ENCODE measurements at places on chromosomes 4 and X. TPM values are rescaled to one million over a fixed set of nuclear protein-coding genes. Genes with fewer than 3 reads are reported as not detected.

Gene PPP4R3C
- not detected for total RNA-seq

Gene PCYT1B
- total RNA-seq, result under 0.01 TPM

Gene LDB2
- 92.8 TPM for total RNA-seq

Gene SAT1
- total RNA-seq, result 55.9 TPM

Gene PABPC1L2B
- not detected for total RNA-seq

Gene P2RY8
- not detected for total RNA-seq

Gene TMEM156
- total RNA-seq, result 0.54 TPM

Gene CPEB2
- total RNA-seq, result 10.6 TPM

Gene UGDH
- 257 TPM for total RNA-seq

Gene SMC1A
- total RNA-seq, result 43.0 TPM

Gene AFP
- 1.3 TPM for total RNA-seq

Gene UGT2B17
- total RNA-seq, result not detected

Gene CFI
- 0.28 TPM for total RNA-seq

Gene NR0B1
- total RNA-seq, result not detected

Gene CNGA2
- total RNA-seq, result not detected

Gene ZXDA
- 3.4 TPM for total RNA-seq

Gene IL13RA2
- total RNA-seq, result under 0.01 TPM

Gene XKRX
- 0.90 TPM for total RNA-seq

Gene WAS
- not detected for total RNA-seq
